Kidney (tissue), 22 donors: ENCODE measurements at places on chromosomes 12 and 14.
A peak's percentile ranks its signal among the peaks of the same experiment; 100 is the strongest.

DNA sequence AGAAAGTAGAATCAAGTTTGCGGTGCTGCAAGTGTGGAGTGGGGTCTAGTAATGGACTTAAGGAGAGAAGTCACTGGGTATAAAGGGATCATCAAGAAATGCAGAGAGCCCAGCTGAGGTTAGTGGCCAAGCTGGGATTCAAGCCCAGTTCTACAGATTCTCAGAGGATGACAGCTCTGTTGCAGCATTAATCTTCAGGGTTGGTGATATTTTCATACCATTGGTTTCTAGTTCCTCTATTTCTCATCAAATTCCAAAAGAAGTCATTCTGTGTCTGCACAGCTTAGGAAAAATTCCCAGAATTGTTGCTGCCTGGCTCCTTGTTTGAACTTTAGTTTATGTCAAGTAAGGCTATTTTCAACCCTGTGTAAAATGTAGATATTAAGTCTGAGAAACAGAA lies 169.5 kb upstream of the NTF3 start:
- H3K4me1 ChIP-seq: no peaks in the 10 kb centered on the region
- no peaks in the 10 kb centered on the region for H3K36me3 ChIP-seq

- H3K4me1 ChIP-seq: peaks cover 16% of the 10 kb centered on the region
- H3K4me3 ChIP-seq: no peak overlapping the region
- DNase-seq: peak; percentile 9
- H3K36me3 ChIP-seq: no peaks in the 10 kb centered on the region
- H3K27me3 ChIP-seq: no peaks in the 10 kb centered on the region
- H3K27ac ChIP-seq: no peak overlapping the region
These were observed 105.8 kb downstream of the PRKD1 start for GRCh38 chr14:29821661-29822429.

DNA sequence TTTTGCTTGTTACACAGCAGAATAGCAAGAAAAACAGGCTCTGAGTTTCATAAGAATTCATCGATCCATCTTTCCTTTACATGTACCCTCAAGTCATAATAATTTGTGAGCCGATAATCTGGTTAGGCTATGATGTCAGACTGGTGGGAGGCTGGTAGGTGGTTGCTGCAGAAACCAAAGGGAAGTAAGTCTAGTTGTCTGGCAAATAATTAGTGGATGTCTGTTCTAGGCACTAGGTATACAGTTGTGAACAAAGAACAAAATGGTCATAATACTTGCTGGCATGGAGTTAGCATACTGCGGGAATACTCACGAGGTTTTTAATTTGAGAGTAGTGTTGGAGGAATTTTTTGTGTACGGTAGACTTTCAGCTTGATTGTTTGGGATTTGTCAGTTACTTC lies 8.8 kb downstream of the SUSD6 start:
- no peak for DNase-seq
- H3K27me3 ChIP-seq: no peaks in the 10 kb centered on the region
- H3K4me3 ChIP-seq: no peak overlapping the region
- peaks cover 3% of the 10 kb centered on the region for H3K4me1 ChIP-seq

DNA sequence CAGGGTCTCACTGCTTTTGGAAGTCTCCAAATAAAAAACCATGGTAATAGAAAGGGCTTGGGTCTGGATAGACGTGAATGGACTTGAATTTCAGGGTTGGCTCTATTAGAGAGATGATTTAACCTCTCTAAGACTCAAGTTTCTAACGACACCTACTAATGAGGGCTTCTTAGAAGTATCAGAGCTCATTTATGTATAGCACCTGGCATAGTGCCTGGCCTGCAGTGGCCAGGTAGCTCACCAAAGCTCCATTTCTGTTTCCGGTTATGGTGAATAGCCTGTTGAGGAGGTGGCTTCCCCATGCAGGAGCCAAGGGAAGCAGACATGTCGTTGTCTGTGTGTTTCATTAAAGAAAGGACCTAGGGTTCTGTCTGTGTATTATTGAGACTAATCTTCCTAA lies 108.6 kb downstream of the ETV6 start:
- no peaks in the 10 kb centered on the region for H3K4me1 ChIP-seq
- no peak overlapping the region for H3K4me3 ChIP-seq
- no peaks in the 10 kb centered on the region for H3K27me3 ChIP-seq
- H3K27ac ChIP-seq: peak overlapping the region; percentile 75
- DNase-seq: no peak

GRCh38 chr12:39047539-39048262 lies 142.3 kb upstream of the CPNE8 start:
- H3K4me3 ChIP-seq: no peak overlapping the region
- no peaks in the 10 kb centered on the region for H3K4me1 ChIP-seq
- no peaks in the 10 kb centered on the region for H3K27me3 ChIP-seq
- DNase-seq: no peak

DNA sequence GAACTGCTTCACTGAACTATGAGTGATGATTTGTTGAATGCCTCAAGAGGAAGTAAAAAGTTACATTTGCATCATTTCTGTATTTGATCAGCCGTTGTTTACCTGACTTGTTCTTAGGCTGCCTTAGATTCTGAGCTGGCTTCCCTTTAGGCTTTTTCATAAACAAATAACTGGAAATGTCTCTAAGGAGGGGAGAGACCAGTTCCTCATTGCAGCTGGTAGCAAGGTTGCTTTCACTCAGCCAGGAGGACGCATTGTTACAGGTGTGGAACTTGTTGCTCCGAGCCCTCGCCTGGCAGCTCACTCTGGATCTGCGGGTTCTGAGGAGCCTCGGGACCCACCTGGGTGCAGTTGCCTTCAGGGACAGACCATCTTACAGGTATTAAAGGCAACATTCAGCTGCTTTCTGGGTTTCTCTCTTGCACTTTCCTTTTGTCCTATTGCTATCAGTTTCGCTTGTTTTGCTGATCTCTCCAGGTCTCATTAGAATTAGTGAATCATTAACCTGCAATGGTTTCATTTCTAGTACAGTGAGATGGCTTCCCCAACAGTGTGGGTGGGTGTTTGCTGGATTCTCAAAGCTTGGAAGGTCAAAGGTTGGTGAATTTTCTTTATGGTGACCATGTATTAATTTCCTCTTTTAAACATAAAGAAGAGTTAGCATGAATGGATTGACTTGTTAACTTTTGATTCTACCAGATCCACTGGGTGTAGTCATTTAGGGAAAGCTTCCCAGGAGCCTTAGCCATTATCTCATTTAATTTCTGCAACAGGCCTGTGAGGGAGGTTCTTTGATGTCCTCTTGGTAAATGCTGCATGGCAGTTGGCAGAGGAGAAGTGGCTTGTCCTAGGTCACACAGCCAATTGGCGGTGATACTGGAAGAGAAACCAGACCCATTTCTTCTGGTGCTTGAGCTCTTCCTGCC lies at the start of gene PLEKHG7:
Gene PLEKHG7 (plus strand): TSS at position 236 of the 926 bp plus-strand sequence. CDS start 3,643 bp downstream, outside the sequence.
- H3K4me3 ChIP-seq: peak within 1 kb of the TSS; percentile 74
- no peaks in the 10 kb centered on the region for H3K36me3 ChIP-seq
- no peaks in the 10 kb centered on the region for H3K27me3 ChIP-seq
- no peaks in the 10 kb centered on the region for H3K4me1 ChIP-seq
- peak within 1 kb of the TSS; percentile 81 for H3K27ac ChIP-seq

DNA sequence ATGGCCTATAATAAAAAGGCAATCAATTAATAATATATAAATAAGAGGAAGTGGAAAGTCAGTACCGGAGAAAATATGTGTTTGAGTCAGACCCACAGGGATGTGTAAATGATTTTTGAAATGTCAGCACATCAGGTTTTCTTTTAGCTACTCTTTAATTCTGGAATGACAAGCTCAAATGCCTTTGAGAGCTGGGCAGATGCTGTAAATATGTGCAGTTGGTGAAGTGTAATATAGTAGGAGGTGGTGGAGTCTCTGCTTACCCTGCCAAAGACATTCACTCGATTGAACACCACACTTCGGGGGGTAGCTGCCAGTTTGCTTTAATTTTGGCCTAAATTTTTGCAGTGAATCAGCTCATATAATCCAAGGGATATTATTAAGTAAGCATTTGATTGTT lies 93.0 kb downstream of the PLEKHA5 start:
- H3K4me3 ChIP-seq: no peak overlapping the region
- DNase-seq: no peak
- H3K36me3 ChIP-seq: no peaks in the 10 kb centered on the region
- no peaks in the 10 kb centered on the region for H3K27me3 ChIP-seq
